Ecto neural progenitor cell (in vitro differentiated cells): ENCODE measurements at places on chromosomes 3 and 15.

- no peak for DNase-seq
Measured at GRCh38 chr15:99732124-99732750, 1.0 kb downstream of the LYSMD4 start.

GRCh38 chr3:98262046-98262445, 2.0 kb upstream of the OR5H6 start:
- DNase-seq = no peak

DNA sequence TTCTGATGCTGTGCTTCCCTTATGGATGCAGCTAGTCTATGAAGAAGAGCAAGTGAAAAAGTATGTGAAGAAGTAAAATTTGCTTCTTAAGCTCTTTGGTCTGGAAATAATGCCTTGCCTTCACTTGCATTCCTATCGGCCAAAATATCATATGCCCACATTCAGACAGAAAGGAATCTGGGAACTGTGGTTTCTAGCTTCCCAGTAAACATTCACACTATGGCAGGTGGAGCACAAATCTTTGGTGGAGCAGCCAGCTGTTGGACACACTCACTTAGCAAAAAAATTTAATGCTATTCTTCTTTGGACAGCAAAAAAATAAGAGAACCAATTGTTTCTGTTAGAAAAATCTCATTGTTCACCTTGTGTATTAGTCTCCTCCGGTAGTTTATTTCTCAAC, 12.3 kb upstream of the COL6A6 start:
- DNase-seq = no peak

- no peak for DNase-seq
Measured at GRCh38 chr3:64295594-64295993, 70.3 kb upstream of the PRICKLE2 start.

DNA sequence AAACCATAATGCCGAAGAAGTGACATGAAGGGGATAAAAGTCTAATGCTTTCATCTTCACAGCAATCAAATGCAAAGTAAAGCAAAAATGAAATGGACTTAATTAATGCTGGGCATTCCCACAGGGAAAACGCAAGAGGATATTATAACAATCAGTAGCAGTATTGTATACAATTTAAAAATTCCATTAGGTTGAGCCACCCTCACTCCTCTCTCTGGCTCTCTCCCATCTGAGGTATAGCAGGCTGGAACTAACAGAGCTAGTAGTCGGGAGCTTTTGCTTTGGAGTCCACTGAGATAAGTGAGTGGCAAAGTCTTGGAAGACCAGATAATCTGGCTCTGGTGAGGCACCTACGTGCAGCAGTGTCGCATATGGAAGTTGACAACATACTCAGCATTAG, 33.9 kb downstream of the DET1 start:
- DNase-seq = no peak

- DNase-seq = no peak
Measured at GRCh38 chr3:188672840-188673239, 498.9 kb upstream of the TPRG1 start.

GRCh38 chr15:89822951-89823711, 8.5 kb upstream of the ANPEP start:
- no peak for DNase-seq

DNA sequence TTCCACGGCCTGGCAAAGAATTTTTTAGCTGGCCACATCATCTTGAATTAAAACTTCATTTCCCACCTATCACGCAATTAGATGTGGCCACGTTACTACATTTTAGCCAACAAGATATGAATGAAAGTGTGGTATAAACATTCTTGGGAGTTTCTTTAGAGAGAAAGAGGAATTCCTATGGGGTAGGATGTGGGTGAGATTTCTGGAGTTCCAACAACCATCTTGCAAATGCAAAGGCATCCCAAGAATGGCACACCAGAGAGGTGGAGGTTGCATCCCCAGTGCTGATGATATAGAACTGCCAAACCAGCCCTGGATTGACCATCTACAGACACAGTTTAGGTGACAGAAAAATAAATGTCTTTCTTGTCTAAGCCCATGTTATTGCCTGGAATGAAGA, 66.3 kb upstream of the AKAP13 start:
- no peak for DNase-seq

DNA sequence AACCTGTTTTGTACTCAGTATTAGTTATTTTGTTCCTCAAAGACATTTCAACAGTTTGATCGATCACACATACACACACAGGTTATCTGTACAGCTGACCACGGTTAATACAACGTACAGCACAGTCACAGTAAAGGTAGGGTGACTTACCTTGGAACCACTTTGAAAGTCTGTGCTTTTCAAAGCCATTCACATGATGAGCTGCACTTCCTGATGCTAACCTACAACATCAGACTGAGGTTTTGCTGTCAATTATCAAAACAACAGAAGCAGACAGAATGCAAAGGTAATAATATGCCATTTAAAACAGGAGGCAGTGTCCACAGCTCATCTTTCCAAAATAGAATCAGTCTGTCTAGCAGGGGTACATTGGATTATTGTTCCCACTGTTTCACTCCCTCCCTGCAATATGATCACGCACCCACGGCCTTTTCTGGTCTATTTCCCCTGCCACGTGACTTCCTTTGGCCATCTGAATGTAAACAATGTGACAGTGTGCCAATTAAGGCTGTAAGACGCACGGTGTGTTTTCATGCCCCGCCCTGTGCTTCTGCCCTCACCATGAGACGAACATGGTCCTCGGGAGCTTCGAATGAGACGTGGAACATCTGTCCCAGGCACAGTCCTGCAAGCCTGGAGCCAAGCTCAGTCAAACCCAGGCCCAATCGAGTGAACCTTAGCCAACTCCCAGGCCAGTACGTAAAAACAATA, 102.4 kb downstream of the FMN1 start:
- DNase-seq = no peak

DNA sequence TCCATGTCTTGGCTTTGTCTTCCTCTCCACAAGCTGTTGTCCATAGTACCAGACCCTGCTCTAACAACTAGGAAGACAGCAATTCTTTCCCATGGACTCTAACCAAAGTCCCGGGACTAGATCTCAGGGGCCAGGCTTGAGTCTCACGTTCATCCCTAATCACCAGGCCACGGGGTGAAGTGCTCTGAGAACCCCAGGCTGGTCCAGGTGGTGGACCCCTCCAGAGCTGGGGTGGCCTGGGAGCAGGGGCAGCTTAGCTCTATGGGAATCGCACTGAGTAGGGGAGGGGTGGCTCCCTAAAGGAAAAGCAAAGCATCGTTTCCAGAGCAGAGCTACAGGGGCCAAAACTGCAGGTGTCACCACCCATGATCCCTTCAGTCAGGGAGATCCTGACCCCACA, 150.9 kb downstream of the TPRA1 start:
- peak; percentile 32 for DNase-seq

GRCh38 chr3:71328926-71329325, 254.6 kb downstream of the FOXP1 start:
- no peak for DNase-seq

DNA sequence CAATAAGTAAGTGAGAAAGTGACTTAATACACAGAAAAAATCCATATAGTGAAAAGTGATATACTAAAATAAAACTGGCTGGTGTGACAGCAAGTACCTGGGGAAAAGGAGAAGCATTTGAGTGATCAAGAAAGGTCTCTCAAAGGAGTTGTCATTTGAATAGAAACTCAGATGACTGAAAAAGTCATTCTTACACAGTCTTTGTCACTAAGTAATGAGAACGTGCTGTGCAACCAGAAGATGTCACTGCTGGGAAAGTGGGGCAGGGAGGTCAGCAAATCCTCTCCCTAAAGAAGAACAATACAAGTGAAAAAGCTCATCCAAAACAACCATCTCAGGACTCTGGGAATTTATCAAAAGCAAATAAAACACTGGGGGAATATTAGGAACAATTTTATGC, 317.5 kb upstream of the TRIM42 start:
- no peak for DNase-seq

GRCh38 chr15:90187257-90187868, 13.8 kb upstream of the SEMA4B start:
- DNase-seq = no peak

GRCh38 chr3:141225939-141226338, 5.7 kb upstream of the PXYLP1 start:
- DNase-seq = no peak

DNA sequence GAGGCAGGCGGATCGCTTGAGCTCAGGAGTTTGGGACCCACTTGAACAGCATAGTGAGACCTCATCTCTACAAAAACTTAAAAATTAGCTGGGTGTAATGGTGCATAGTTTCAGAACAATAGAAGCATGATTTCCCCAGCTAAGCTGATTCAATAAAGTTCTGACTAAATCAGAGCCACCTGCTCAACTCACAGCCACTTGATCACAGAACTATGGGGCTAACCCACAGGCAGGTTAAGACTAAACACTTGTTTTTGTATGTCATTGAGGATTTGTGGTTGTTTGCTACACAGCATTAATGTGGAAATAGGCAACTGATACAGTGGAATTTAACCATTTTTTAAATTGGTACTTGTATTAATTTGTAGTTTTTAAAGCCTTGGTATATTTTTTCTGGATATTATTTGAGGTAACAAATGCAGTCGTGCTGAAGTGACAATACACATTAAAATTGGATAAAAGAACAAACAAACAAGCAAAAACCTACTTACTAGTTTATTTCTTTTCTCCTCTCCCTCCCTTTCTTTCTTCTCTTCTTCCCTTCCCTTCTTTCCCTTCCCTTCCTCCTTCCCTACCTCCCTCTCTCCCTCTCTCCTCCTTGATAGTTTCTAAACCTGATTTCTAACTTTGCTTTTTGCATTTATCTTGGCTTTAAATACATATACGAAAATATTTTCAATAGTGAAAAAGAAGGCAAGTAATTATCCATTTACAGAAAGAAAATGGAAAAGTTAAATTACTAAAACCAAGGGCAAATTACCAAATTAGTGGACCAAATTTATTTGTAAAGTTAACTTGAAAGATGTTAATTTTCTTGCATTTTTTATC, 32.1 kb downstream of the OXSM start:
- no peak for DNase-seq

- no peak for DNase-seq
Measured at GRCh38 chr3:89488800-89489580, 381.6 kb downstream of the EPHA3 start.

DNA sequence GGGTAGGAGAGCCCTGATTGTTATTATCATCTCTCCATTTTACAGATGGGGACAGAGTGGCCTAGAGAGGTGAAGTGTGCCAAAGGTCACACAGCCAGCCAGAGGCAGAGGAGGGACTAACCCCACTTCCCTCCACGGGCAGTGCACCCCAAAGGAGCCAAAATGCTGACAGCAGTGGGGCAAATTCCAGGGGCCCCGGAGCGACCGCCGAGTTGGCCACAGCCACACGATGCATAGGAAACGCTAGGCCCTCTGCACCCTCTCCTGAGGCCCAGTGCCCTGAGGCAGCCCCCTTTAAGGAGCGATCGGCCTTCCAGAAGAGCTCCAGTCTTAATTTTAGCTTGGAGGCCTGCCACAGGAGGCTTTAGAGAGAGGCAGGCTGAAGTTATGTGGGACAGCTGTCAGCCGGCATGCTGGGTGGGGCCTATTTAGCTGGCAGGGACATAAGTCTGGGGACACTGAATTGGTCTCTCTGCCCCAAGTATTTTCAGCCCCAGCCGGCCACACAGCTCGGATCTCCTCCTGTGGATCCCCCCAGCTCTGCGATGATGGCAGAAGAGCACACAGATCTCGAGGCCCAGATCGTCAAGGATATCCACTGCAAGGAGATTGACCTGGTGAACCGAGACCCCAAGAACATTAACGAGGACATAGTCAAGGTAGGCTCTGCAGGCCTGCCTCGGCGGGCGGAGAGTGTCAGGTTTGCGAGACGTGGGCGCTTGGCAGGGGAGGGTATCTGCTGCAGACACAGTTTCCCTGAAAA, at the start of gene CAV3:
CAV3 (plus strand) TSS at position 471 of the 763 bp plus-strand sequence; CDS start at position 546, 75 bp downstream.
- no peak for DNase-seq

DNA sequence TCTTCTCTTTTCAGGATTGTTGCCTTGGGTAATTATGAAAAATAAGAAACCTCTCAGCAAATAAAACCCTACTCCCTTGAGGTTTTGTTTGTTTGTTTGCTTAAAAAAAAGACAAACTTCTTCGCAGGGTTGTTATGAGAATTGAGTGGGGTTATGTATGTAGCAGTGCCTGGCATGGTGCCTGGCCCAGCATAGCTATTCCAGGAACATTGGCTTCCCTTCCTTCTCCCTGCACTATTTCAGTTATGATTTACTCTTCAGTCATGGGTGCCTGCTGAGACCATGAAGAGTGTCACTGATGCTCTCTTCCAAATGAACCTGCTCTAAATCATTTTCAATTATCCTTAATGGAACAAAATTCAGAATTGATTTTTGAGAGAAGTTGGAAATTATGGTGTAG, 283.5 kb upstream of the ROPN1 start:
- no peak for DNase-seq

DNA sequence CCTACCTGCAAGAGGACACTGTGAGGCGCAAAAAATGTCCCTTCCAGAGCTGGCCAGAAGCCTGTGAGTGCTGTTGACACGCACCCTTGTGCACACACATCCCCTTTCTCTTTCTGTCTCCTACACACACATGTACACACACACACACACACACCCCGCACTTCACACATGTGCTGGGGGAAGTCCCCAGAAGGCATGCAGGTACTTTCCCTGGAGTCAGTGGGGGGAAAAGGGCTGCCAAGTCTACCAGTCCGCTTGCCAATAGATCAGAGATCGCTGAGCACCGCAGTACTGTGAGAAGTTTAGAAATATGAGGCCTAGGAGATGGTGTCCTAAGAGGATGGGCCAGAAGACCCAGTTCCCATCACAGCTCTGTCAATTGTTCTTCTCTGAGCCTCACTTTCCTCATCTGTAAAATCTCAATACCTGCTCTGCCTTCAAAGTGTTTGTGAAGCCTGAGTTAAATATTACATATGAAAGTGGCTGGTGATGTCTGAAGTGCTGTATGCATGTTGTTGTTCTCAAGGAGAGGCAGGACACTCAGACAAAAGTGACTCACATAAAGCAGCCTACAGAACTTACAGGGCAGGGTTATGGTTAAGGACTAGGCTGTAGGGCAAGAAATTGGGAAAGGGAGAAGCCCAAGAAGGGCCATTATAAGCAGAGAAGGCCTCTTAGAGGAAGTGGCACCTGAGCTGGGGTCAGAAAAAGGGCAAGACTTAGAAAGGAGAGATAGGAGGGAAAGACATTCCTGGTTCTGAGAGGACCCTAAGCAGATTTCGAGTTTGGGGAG, 6.8 kb downstream of the IL17RE start:
- DNase-seq = no peak

- no peak for DNase-seq
Measured at GRCh38 chr15:51356983-51357382, 15.5 kb downstream of the GLDN start.

DNA sequence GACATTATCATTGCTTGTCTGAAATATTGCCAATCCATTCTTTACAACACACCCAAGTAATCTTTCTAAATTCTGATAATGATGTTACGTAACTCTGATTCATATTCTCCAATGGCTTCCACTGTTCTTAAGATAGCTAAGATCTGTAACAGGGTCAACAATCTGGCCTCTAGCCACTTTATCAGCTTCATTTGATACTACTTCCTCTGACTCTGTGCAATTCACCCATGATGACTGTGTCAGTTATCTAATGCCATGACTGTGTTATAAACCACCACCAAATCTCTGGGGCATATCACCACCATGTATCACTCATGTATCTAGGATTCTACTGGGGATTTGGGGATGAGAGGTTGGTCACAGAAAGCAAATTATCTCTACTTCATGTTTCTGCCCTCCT, 44.0 kb downstream of the CD200 start:
- DNase-seq = no peak
